ENCODE measurements at places on chromosomes 13 and 19.

GRCh38 chr13:31717583-31717982 lies 21.7 kb upstream of the RXFP2 start:
- DNase-seq, result no peak

DNA sequence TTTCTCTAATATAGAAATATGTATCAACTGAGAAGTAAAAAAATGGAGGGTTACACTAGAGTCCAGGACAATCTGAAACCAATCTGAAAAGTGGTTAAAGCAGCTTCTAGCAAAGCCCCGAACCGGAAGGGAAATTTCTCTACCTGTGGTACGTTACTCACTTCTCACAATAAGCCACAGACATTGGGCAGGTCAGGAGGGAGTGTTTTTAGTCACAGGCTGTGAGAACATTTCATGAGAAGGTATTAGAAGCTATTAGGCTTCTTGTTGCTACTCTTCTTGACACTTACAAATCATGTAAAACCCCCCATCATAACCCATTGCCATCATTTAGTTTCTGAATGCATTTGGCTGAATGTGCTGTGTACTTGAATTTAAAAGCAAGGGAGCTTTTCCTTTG lies 120.9 kb downstream of the NUFIP1 start:
- DNase-seq, result no peak

DNA sequence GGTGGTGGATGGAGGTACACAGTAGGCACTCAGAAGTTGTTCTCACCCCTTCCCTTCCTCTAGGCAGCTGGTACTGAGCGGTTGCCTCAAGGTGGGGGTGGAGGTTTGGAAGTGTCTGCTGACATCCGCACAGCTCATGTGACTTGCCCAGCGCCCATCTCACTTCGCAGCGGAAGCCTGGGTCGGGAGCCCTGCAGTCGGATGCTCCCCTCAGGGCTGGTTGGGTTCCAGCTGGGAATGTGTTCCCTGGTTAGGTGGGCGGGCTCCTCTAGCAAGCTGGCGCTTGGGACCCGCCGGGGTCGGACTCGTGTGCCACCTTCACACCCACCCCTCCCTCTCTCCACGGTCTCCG lies 10.2 kb downstream of the PPP1R37 start:
- DNase-seq, result no peak

GRCh38 chr19:50309396-50310125 lies 19.6 kb downstream of the KCNC3 start:
- no peak for DNase-seq

GRCh38 chr13:33115274-33115673 lies 99.1 kb downstream of the KL start:
- DNase-seq, result no peak

DNA sequence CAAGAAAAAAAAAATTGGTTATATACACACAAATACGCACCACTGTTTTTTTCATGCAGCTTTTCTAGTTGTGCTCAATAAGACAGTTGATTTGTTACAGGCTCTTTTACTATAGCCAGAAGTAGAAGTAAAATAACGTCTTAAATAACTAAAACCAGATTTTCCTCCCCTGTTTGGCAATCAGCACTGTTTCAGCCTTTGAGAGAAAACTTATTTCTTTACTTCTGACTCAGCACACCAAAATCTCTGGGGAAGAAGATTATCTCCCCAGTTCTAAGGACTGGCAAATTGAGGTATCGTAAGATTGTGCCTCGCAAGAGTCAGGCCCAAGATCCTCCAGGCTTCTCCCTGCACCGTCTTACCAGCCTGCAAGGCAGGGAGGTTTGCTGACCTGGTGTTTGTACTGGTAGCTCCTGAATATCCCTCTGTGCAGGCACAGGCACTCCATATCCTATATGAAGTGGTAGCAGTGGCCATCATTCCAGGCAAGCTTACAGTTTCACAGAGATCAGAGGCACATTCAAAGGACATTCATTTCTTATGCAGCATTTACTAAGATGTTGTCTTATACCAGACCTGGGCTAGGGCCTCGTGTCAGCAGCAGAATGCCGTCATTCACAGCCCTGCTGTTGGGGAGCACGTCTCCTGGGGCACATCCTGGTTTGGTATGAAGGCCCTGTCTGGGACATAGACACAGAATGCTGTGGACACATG lies 268.2 kb downstream of the ZNF536 start:
- no peak for DNase-seq

DNA sequence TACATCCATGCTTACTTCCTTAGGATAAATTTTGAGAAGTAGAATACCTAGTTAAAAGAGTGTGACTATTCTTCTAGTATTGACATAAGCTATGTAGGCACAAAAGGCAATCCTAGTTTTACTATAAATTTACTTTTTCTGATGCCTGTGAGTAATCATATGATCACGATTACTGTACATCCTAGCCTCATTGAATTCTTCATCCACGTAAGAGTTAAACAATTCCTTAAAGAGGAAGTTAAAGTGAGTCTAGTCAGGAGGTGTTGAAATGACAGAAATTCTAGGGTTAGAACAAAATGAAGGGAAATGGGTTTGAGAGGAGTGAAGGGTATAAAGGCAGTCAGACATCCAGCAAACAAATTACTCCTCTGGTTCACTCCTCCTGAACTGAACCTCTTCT lies at the start of gene ACOD1:
Gene ACOD1 (plus strand): TSS at position 363 of the 400 bp plus-strand sequence. CDS start 48 bp downstream, outside the sequence.
- DNase-seq, result no peak

- DNase-seq, result no peak
These were observed 52.0 kb upstream of the C13orf46 start for GRCh38 chr13:114025714-114026431.

GRCh38 chr19:58204566-58204965 lies 21.7 kb downstream of the ZNF274 start:
- no peak for DNase-seq

DNA sequence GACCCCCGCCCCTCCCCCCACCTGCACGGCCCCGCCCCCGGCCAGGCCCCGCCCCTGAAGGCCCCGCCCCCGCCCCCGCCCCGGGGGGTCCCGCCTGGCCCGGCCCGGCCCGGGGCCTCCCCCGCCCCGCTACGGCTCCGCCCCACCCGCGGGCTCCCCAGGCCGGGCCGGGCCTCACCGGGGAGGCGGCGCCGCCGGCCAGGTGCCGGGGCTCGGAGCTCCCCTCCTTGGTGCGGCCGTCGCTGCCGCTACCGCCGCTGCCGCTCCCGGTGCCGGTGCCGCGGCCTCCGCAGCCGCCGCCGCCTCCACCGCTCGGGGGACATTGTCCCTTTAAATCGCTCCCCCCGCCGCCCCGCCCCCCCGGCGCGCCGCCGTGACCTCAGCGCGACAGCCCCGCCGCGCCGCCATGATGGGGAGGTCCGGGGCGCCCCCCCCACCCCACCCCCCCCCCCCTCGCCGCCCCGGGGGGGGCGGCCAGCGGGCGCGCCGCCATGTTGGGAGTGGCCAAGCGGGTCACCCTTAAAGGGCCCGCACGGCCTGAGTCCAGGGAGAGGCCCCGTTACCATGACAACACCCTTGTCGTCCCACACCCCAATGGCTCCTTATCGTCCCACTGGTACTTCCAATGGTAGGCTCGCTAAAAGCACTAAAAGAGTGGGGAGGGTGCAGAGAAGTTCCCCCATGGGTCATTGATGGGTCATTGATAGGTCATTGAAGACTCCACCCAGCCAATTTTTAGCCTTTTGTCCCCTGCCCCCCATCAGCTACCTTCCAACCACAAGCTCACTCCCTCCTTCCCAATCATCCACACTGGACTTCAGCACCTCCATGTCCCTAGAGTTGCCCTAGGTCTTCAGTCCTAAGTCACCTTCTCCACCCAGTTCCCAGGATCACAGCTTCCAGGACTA lies at the start of gene WIZ:
Gene WIZ (minus strand): TSS at position 337 of the 908 bp plus-strand sequence. CDS start 1,649 bp downstream, outside the sequence.
- peak; percentile 37 for DNase-seq

DNA sequence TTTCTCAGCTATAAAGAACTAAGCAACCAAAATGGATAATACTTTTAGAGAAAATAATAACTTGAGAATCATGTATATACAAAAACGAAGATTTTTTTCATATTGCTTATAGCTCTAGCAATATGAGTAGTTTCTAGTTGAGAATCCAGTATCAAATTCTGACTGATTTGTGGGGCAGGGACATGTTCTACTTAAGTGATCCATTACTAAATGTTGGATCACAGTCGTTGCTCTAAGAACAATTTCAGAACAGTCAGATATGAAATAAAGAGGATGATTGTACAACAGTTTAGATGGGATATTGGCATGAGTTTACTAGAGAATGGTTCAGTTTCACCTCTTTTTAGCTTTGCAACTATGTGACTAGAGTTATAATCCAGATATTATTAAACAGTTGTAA lies 39.9 kb downstream of the SOX21 start:
- DNase-seq, result no peak

DNA sequence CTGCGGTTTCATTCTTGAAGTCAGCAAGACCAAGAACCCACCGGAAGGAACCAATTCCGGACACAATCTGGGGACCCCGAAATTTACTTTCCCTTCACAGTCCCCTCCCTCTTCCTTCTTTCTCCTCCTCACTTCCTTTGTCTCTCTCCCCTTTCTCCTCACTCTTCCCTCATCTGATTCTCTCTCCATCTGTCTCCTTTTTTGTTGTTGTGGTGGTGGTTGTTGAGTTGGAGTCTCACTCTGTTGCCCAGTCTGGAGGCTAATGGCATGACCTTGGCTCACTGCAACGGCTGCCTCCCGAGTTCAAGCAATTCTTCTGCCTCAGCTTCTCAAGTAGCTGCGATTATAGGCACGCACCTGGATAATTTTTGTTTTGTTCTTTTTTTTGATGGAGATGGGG lies 32.7 kb upstream of the OR1M1 start:
- no peak for DNase-seq

GRCh38 chr13:39379118-39379517 lies 223.9 kb downstream of the LHFPL6 start:
- DNase-seq, result no peak

GRCh38 chr19:16504271-16504670 lies 8.1 kb downstream of the C19orf44 start:
- DNase-seq, result no peak

GRCh38 chr19:51203916-51204315 lies 21.0 kb upstream of the CD33 start:
- no peak for DNase-seq

DNA sequence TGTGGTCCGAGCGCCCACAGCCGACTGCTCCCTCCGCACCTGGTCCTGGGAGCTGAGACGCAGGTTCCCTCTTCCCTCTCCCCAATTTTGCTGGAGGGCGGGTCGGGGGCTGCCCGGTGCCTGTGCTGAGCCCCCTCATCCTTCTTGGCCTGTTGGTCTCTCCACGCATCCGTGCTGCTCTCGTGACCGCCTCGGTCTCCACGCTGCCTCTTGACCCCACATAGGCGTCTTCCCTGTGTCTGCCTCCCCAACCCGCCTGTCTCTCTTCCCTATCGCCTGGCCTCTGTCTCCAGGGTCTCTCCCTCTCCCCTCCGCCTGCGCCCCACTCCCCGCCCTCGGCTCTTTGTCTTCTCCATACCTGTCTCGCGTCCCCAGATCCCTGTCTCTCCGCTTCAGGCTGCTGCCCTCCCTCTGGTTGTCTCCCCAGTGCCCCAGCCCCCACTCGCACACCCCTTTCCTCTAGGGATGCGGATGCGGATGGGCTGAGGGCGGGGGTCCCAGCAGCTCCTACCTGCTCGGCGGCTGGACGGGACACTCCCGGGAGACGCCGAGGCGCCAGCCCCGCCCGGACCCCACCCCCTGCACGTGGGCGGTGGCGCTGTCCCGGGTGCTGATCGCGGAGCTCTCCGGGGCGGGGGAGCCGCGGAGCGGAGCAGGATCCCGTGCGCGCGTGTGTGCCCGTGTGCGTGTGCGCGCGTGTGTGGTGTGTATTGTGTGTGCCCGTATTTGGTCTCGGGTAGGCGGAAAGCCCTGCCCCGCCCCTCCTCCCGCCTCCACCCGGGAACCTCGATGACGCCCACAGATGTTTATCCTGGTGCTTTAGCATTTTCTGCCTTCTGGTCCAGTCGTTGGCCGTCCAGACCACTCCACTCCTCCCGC lies at the start of gene SYT5:
Gene SYT5 (minus strand): TSS at position 684 of the 879 bp plus-strand sequence. CDS start 1,248 bp downstream, outside the sequence.
- DNase-seq, result peak; percentile 23

DNA sequence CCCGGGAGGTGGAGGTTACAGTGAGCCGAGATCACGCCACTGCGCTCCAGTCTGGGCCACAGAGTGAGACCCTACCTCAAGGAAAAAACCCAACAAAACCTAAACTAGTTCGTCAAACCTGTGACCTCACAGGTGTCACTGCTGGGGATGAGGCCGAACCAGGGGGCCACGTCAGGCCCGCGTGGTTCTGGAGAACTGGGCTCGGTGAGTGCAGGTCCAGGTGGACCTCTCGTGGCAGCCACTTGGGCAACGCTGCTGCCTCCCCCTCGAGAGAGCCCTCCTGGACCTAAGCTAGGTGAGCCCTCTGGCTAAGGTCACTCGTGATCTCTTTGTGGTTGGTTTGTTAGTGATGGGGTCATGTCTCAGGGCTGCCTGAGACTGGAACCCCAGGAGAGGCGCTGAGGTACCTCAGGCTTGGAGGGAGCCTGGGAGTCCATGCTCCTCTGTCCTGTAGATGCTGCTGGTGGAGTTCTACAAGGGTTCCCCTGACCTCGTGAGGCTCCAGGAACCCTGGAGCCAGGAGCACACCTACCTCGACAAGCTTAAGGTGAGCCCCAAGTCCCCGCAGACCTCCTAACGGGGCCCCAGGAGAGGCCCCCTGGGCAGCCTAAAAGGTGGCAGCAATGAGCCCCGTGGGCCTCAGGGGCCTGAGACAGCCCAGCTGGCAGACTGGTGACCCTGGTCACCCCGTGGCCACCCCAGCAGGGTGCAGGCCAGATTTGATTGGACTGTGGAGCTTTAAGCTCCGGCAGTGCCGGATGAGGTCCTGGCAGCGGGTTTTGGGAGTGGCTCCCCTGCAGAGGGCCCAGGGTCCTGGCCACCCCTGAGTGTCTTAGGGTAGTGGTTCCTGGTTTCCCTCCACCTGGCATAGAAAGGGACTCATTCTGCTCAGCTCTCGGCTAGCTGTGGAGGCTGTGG lies 15.6 kb downstream of the MPND start:
- DNase-seq, result no peak

GRCh38 chr13:111429064-111429558 lies 108.7 kb downstream of the TEX29 start:
- peak; percentile 69 for DNase-seq

- peak; percentile 92 for DNase-seq
These were observed 27.5 kb upstream of the SHKBP1 start for GRCh38 chr19:40549007-40549708.

- peak; percentile 32 for DNase-seq
These were observed 1.9 kb downstream of the KCTD12 start for GRCh38 chr13:76884186-76884906.

- peak; percentile 50 for DNase-seq
These were observed 970.5 kb downstream of the UQCRFS1 start for GRCh38 chr19:28242317-28242927.

DNA sequence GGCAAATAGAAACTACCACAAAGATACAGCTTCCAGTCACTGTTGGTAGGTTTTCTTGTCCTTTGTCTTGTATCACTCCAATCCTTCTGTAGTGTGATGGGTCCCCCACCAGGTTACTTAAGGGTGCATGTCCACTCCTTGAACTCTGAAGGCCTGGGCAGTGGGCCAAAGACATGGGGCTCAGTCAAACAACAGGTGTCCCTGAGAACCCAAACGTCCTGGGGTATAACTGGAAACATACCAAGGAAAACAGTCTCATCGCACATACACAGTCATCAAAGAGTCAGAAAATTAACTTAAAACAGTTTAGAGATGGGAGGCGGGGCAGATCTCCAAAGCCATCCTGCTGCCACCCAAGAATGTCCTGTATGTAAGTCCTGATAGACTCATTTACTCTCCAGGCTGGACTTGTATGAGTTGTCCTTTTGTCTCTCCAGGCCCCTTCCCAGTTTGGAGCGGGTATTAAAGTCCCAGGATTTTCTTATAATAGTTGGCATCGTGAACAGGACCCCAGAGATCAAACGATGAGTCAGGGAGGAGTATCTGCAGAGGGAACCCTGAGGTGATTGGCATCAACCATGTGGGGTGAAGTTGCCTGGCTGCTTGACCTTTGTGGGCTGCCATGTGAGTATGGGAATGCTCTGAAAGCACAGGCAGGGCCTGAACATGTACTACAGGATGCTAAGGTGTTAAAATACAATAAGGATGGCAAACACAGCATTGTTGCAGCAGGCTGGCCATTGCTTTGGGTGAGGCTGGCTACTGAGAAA lies 613.2 kb upstream of the KLF12 start:
- DNase-seq, result no peak

All from NCI-H1930 (cell line).